Renal cortical epithelial cell (primary cell): ENCODE measurements at places on chromosomes 16 and 17. TPM values are rescaled to one million over a fixed set of nuclear protein-coding genes. Genes with fewer than 3 reads are reported as not detected.

- no peak for DNase-seq
Observed at GRCh38 chr17:70776441-70776840, 607.1 kb downstream of the KCNJ2 start.

- no peak for DNase-seq
Observed at GRCh38 chr17:57672971-57673370, 72.1 kb downstream of the CCDC182 start.

DNA sequence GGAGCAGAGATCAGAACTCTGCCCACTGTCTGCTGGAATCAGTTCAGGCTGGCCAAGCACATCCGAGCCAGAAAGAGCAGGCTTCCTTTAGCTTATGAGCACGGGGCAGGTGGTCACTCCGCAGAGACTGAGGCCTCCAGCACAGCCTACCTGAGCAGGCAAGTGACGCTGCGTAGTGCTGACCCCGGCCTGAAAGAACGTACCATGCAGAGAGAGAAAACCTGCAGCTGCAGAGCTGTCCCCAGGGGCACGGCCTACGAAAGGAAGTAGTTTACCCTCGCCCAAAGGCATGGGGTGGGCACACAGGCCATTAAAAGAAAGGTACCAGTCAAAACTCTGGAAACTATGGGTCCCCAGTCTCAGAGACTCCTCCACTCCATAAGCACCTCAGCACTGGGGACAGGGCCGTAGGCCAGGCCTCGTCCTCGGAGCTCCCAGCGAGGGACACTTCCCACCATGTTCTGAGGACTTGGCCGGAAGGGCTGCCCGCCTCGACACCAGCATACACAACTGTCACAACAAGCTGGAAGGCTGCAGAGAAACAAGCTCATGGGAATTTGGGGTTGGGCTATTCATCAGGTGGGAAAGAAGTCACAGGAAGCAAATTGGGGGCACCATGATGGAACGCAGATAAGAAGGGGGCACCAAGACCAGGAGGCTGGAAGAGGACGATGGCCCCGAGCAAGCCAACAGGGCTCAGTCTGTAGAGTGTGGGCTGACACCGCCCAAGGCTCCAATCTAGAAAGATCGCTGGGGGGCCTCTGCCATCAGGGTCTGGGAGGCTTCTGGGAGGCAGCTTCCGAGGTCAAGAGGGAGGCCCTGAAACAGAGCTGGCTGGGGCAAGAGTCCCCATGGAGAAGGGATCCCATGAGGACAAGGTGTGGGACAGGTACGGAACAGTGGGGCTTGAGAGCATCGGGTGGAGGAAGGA, 21.2 kb downstream of the MEAK7 start:
- DNase-seq, result no peak

DNA sequence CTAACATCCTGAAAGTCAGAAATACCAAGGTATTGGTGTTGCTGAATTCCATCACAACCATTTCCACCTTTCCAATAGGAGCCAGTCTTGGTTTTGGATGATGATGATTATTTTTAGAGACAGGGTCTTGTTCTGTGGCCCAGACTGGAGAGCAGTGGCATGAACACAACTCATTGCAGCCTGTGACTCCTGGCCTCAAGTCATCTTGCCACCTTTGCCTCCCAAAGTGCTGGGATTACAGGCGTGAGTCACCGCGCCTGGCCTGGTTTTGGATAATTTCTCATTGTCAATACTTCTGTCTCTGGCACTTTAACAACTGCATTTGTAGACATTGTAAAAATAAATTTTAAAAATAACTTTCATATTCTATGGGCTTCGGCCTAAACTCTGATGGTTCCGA, 22.6 kb downstream of the STAT5B start:
- no peak for DNase-seq

- no peak for DNase-seq
Observed at GRCh38 chr16:89741342-89742014, 20.1 kb downstream of the ZNF276 start.

GRCh38 chr17:51050291-51051033, 70.2 kb downstream of the SPAG9 start:
- peak; percentile 68 for DNase-seq

GRCh38 chr17:12252462-12252861, 231.8 kb downstream of the MAP2K4 start:
- DNase-seq, result no peak

DNA sequence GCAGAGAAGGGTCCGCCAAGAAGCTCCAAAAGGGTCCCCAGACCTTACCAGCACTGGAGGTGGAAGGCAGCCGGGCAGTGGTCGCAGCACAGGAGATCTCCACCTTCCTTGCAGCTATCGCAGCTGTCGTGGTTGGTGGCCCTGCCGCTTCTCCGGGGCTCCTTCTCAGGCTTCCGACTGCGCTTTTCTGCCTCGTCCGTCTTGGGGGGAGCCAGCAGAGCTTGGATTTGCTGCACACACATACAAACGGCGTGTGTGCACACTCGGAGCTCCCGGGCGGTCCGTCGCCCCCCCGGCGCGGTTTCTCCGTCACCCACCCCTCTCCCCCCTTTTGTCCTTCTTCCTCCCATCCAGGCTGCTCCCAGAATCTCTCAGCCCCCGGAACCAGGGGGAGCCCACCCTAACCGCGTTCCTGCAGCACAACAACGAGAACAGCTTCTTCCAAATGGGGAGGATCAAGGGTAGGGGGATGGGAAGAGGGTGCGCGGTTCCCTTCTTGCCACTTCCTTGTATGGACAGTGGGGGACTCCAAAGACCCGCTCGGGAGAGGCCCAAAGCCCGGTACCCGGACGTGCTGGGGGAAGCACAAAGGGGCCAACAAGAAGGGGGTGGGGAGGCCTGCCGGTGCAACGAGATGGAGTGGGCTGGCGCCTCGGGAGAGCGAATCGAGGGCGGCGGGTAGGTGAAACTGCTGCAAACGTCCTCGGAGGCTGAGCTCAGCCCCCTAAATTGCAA, 1.1 kb downstream of the PHF12 start:
- no peak for DNase-seq

GRCh38 chr16:24138024-24138423, 118.1 kb upstream of the CACNG3 start:
- no peak for DNase-seq

- no peak for DNase-seq
Observed at GRCh38 chr16:50762241-50762640, 20.4 kb downstream of the CYLD start.

DNA sequence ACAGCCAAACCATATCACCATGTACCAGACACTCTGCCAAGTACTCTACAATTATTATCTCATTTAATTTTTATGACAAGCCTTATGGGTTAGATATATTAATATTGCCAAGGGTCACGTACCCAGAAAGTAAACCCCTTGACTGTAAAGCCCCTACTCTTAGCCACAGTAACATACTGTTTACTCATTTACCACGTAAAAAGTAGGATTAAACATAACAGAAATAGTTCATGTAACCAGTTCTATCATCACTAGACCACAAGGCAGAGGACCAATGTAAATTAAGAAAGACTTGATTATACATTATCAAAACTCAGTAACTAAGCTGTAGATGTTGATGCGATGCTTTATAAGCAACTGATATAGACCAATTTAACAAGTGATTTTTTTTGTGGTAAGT, 101.5 kb upstream of the CNTNAP4 start:
- no peak for DNase-seq

- peak; percentile 60 for DNase-seq
Observed at GRCh38 chr17:32483451-32484019, 3.3 kb upstream of the CDK5R1 start.

- no peak for DNase-seq
Observed at GRCh38 chr17:9790889-9791876, at the start of gene DHRS7C. Gene DHRS7C, minus strand, starts transcription at chr17:9791592. Its CDS starts 308 bp downstream, at chr17:9791284.

- DNase-seq, result no peak
Observed at GRCh38 chr17:43994272-43995149, 9.9 kb upstream of the NAGS start.

- DNase-seq, result peak; percentile 56
Observed at GRCh38 chr16:88782454-88783390, 2.3 kb downstream of the PIEZO1 start.

DNA sequence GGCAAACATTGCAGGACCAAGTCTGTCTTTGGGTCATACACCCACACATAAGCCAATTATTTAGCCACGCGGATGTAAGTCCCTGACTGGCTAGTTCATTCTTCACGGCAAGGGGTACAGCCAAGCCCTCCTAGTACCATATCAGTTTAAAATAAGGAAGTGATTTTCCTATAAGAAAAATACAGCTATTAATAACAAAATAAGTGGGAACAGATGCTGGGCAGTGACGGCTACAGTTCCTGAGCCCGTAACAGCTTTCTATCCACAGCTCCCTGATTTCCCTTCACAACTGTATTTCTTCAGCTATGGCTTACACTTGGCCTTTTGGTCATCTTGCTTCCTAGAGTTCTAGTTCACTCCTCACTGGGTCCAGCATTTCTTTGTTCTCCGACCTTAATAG, 542.4 kb upstream of the C16orf82 start:
- no peak for DNase-seq

DNA sequence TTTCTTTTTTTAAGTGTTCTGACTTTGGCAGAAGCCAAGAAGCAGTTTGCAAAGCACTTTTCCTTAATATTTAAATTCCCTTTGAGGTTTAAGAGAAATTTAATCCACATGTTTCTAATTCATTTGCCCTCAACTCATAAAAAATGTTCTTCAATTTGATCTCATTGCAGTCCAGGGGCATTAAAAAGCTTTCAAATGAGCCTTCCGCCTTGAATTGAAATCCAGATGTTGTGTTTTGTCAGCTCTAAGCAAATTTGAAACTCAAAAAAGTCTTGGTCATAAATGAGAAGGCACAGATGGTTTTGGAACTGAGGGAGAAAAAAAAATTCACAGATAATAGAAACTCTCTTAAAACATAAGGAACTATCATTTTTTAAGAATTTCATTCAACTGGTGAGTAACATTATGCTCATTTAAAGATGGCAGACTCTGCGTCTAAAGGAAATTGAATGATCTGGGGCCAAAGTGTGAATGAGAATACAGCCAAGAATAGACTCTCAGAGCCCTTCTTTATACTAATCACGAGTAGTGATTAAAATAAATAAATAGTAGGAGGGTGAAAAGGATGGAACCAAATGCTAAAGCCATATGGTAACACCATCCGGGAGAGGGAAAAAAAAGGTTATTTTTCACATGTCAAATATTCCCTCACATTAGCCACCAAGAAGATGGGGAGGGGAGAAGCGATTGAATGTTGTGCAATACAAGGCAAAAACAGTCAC, 1304.7 kb downstream of the CDH8 start:
- no peak for DNase-seq

DNA sequence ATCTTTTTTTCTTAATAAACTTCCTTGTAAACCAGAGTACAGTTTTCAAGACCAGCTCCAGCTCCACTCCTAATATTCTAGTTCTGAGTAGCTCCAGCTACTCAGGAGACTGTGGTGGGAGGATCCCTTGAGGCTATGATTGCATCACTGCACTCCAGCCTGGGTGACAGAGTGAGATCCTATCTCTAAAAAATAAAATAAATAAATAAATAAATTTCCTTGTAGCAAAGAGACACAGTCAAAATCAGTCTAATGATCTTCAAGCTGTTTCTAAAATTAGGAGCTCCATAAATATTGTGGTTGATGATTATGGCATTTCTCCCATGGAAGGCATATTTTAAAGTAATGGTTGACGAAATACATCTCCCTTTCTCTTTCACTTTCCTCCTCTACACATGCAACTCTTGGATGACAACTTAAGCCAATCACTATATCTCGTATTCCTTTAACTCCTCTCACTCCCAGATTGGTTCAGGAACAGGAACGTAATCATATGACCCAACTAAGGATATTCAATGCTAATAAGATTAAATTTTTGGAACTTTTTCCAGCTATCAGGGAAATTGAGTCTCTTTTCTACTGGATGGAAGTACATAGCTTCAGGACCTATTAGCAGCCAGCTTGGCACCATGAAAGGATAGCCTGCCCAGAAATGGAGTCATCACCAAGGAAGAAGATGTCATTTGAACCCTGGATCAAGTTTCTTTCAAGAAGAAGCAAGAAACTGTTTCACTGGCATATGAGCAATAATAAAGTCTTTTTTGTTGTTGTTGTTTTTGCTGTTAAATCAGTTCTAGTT, 42.1 kb upstream of the TAOK1 start:
- DNase-seq, result peak; percentile 42

- DNase-seq, result peak; percentile 8
Observed at GRCh38 chr17:35376245-35376644, 2.8 kb upstream of the SLFN11 start.

DNA sequence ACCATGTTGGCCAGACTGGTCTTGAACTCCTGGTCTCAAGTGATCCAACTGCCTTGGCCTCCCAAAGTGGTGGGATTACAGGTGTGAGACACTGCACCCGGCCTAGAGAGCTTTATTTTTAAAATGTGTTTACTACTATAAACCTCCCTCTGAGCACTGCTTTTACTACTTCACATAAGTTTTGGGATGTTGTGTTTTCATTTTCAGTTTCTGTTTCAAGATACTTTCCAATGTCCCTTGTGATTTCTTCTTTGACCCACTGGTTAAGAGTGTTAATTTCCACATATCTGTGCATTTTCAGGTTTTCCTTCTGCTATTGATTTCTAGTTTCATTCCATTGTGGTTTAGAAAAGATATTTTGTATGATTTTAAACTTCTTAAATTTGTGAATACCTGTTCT, 74.4 kb downstream of the NETO2 start:
- no peak for DNase-seq

DNA sequence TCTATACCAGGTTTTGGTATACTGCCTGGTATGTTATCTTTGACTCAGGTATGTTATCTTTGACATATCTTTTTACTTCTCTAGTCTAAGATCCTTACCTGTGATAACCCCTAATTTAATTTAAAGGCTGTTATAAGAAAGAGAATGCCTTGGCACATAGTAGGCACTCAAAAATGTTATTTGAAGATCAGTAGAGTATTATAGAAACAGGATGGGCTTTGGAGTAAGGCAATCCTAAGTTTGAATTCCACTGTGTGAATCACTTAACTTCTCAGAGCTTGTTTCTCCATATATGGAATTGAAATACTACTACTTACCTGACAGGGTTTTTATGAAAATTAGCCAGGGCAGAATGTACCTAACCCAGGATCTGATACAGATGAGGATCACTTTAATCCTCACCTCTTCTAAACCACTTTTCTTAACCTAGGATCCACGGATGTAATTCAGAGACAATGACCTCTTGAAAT, 1.2 kb downstream of the BRIP1 start:
- peak; percentile 74 for DNase-seq

The HS3ST6 gene
- total RNA-seq, result not detected in 2 replicates

The CACNG4 gene
- not detected in 2 replicates for total RNA-seq

The UBE2G1 gene
- 49.5 and 70.1 TPM in 2 replicates for total RNA-seq

The SLC16A6 gene
- 0.05 TPM in 1 of 2 replicates, not detected in the other for total RNA-seq

The RHOT1 gene
- total RNA-seq, result 30.2 and 62.3 TPM in 2 replicates

The SKAP1 gene
- total RNA-seq, result 11.9 and 15.6 TPM in 2 replicates

The MPRIP gene
- total RNA-seq, result 66.7 and 103 TPM in 2 replicates

The HCRT gene
- total RNA-seq, result not detected in 2 replicates

The TELO2 gene
- total RNA-seq, result 11.1 and 19.8 TPM in 2 replicates

The CCP110 gene
- 7.5 and 19.4 TPM in 2 replicates for total RNA-seq

The PPM1E gene
- total RNA-seq, result 0.17 and 0.89 TPM in 2 replicates
